ENCODE measurements at places on chromosomes 12 and 14.
A peak's percentile ranks its signal among the peaks of the same experiment; 100 is the strongest.

GRCh38 chr12:103773109-103773910 is 67.7 kb downstream of the NT5DC3 start:
- no peak for DNase-seq

GRCh38 chr14:35704793-35705493 is 104.2 kb downstream of the RALGAPA1 start:
- no peak for DNase-seq

DNA sequence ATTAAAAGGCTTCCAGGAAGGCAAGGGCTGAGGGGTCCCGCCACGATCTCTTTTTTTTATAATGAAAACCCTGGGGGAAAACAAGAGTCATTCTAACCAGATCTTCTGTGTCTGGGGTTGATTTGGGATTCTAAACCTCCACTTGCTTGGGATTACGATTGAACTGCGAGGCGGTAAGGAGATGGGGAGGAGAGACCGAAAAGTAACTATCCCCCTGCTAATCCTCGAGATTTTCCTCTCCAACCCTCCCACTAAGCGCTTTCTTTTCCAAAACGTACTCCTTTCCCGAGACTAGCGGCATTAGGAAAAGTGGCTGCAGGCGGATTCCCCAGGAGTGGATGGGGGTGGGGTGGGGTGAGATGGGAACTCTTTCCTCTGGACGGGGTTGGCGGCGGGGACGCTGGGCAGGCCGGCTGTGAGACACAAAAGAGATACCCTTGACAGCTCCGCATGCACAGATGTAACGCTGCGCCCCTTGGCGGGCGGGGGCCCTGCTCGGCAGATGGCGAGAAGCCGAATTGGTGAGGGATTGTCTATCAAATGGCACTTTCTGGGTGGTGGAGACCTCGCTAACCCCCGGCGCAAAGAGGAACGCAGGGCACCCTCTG is 830 bp upstream of the SRRM4 start:
- DNase-seq = no peak

GRCh38 chr12:48981757-48982157 is 3.6 kb downstream of the WNT1 start:
- no peak for DNase-seq

- DNase-seq = no peak
These were observed 45.2 kb downstream of the MAP1LC3B2 start for GRCh38 chr12:116604178-116604895.

DNA sequence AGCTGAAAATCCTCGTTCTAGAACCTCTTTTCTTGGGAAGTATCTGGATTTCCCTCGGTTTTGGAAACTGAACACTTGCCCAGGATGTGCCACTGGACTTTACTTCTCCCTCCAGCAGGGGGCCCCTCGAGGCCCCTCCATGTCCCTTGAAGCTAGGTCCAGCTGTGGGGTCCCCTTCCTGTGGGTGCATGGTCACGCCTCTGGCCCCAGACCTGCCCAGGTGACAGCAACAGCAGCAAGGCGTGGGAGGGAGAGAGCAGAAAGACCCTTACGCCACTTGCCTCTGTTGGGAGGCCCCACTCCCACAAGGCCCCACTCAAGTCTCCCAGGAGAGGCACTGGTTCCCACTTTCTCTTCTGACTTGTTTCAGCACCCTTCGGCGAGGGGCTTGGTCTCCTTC is 3.1 kb downstream of the SLC25A29 start:
- DNase-seq = no peak

- DNase-seq = no peak
These were observed 25.4 kb downstream of the DNAH10 start for GRCh38 chr12:123787466-123787865.

DNA sequence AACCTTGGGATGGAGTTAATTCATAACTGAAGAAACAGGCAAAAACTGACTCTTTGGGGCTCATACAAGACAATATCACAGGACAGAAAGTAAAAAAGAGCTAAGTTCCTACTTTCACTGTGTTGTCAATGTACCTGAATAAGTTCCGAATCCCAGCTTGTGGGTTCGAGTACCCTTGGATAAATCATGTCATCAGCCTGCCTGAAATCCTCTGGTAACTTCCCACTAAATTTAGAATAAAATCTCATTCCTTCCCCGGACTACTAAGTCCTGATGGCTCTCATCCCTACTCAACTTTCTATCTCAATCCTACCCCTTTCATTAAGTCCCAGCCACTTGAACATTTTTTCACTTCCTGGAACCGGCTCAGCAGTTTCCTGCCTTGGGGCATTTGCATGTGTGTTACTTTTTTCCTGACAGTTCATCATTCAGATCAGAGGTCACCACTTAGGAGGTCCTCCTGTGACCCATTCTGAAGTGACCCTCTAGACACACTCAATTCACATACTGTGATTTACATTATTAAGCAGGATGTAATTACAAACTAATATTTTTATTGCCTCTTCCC is 12.7 kb downstream of the ERP29 start:
- DNase-seq = no peak

DNA sequence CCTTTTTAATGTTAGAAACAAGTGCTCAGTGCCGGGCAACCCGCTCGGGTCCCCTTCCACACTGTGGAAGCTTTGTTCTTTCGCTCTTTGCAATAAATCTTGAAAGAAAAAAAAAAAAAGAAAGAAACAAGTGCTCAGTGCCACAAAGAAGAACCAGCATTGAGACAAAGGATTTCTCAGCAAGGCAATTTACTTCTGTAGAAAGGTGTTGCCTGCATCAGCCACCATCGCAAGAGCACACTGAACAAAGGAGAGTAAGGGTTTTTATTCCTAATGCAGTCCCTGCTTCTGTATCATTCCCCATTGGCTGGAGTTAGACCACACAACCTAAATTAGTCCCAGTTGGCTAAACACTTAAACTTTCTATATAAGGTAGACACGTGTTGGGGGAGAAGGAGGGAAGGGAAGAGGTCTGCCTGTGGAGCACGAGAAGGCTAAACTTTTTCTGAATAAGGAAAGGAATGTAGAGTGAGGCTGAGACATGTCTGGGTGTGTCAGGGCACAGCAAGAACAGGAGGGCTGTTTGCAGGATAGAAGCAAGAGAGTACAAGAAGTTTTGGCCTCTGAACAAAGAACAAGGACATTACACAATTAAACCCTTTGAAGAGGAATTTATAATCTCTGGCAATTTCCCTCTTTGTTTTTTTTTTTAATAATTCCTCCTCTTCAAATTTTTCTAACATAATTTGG is 21.4 kb downstream of the KLRF2 start:
- no peak for DNase-seq

- no peak for DNase-seq
These were observed 186.4 kb downstream of the ITPR2 start for GRCh38 chr12:26646571-26646970.

- DNase-seq = no peak
These were observed 13.8 kb upstream of the SLC38A2 start for GRCh38 chr12:46386360-46386867.

GRCh38 chr12:72074956-72075355 is 136.3 kb downstream of the TPH2 start:
- no peak for DNase-seq

DNA sequence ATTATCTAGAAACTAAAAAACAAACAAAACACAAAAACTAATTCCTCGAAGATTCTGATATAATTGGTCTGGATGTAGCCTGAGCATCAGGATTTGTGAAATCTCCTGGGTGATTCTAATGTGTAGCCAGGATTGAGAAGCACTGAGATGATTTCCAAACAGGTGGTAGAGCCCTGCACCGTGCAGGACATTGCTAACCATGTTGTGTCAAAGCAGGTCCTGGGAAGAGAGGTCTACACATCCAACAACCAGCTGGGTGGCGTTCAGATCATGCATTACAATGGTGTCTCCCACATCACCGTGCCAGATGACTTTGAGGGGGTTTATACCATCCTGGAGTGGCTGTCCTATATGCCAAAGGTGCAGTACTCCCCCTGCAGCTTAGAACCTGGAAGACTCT is 56.3 kb downstream of the FOXN4 start:
- no peak for DNase-seq

- no peak for DNase-seq
These were observed 8.0 kb downstream of the ASPG start for GRCh38 chr14:104093366-104094055.

DNA sequence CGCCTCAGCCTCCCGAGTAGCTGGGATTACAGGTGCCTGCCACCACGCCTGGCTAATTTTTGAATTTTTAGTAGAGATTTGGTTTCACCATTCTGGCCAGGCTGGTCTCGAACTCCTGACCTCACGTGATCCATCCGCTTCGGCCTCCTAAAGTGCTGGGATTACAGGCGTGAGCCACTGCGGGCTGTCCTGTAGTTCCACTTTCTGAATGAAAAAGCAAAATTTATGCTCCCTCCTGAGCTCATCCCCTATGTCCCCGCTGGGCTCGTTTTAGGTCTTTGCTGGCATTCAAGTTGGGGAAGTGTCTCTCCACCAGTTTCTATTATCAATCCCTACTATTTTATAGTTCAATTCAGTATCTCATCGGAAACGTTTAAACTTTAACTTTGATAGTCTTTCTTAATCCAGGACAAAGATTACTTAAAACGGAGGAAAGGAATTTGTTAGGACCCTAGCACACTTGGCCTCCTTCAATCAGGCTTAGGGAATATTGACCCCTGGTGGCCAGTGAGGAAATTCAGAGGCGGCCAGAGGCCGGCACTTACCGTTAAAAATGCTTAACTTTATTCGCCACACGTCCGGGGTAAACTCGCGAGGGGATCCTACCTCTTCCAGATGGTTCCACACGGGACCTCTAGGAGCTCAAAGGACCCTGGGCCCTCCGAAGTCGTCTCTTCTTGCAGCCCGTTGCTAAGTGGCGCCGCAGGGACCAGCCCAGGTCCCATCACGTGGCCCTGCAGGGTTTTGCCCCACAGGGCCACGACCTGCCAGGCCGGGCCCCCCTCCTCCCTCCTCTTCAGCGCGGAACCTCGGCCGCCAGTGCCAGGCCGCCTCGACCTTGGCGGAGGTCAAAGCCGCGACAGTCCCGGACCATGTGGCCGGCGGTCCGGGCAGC is 11.4 kb upstream of the DNAL1 start:
- peak; percentile 84 for DNase-seq

GRCh38 chr14:103862393-103862782 is 15.0 kb upstream of the PPP1R13B start:
- DNase-seq = no peak

DNA sequence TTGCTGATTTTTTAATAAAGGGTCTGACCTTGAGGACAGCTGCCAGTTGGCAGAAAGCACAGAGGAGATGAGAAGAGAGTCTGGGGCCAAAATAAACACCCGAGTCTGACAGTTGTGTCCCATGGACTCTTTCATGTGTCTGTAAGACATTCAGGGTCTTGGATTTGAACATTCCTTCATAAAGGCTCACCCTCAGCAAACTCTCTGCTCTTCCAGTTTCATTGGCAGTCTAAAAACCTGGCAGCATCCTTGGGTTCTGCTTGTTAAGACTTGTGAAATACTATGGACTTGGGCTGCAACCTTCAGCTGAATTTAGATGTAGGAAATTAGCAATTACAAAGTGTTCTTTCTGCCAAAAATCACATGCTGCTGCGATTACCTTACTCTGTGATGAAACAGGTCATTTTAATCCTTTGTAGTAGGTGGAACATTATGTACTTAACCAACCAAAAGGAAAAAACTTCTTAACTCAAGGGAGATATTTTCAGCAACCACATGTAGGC is 32.0 kb upstream of the LMNTD1 start:
- DNase-seq = no peak

- no peak for DNase-seq
These were observed 141.1 kb downstream of the CAND1 start for GRCh38 chr12:67410246-67410645.

DNA sequence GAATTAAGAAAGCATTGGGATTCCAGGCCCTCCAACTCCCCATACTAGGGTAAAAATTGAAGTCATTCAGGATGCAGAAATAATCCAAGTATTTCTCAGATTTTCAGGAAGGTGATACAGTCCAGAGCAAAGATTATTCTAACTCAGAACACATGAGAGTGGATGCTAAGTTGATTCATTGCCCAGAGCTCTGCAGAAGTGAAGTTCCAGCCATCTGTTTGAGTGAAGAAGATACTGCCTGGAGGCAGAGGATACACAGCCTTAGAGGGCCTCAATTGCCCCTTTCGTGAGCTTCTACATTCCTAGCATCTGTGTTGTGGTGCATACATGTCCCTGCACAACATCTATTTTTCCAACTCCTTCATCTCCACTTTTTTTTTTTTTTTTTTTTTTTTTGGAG is 36.9 kb upstream of the SMUG1 start:
- no peak for DNase-seq

DNA sequence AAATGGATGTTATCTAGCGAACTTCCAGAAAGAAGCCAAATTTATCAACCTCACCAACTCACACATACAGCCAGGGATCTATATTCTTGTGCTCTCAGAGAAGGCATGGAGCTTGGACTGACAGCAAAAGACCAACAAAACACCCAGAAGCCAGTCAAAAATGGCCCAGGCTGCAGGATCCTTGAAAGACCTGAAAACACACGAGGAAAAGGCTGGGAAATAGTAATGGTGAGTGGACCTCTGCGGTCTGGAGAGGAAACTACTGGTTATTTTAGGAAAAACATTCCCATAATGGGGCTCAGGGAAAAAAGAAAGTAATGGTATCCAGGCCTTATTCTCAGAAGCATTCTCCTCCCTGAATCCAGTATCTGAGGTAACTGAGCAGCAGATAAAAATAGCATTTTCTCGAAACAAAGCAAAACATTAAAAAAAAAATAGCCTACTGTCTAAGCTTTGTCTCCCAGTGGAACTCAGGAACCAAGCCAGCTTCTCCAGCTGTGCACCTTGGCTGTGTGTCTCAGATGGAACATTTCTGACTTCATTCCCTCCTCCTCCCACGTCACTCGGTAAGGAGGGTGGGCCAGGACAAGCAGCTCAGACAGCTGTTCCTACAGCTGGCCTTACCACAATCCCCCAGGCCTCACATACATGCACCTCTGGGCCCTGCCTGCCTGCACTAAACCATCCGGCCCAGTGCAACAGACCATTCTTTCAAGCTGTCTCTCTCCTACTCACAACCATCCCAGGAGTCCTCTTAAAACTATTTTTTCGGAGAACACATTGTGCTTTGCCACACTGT is 249.9 kb downstream of the DAD1 start:
- DNase-seq = no peak

DNA sequence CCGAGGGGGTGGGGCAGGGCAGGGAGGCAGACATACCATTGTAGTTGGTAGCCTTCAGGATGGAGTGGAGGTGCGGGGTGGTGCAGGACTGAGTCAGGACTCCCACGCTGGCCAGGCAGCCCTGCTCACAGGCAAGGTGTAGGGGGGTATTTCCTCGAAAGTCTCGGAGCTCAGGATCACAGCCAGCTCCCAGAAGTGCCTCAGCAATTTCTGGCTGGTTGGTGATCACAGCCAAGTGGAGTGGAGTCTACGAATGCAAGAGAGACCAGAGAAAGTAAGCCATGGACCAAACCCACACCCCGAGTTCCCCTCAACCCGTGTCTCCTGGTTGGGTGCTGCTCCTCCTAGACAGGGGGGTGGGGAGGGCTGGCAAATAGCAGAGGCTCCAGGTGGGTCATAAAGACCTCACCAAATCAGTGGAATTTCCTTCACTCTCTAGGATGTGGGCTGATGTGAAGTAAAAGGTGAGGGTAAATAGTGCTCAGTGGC is 1.4 kb downstream of the NFKBIA start:
- peak; percentile 86 for DNase-seq

DNA sequence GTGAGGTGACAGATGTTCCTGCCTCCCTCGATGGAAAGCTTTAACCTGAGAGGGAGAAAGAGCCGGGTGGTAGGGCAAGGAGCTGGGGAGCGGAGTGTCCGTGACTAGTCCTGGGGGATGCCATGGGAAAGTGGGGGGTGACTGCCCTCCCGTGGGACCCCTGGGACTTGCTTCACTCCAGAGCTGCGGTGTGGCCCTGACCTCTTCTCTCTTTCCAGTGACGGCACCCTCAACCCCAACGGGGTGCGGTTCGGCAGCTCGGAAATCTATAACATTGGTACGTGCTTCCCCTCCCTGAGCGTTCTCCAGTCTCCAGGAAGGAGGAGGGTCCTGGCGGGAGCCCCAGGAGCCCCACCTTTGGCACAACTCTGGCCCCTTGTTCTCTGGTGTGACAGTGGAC is 69.3 kb downstream of the AACS start:
- DNase-seq = no peak
